ENCODE measurements at places on chromosomes 13 and 19.
A peak's percentile ranks its signal among the peaks of the same experiment; 100 is the strongest.

GRCh38 chr13:102907016-102907756, 61.4 kb downstream of the ERCC5 start:
- DNase-seq = no peak

DNA sequence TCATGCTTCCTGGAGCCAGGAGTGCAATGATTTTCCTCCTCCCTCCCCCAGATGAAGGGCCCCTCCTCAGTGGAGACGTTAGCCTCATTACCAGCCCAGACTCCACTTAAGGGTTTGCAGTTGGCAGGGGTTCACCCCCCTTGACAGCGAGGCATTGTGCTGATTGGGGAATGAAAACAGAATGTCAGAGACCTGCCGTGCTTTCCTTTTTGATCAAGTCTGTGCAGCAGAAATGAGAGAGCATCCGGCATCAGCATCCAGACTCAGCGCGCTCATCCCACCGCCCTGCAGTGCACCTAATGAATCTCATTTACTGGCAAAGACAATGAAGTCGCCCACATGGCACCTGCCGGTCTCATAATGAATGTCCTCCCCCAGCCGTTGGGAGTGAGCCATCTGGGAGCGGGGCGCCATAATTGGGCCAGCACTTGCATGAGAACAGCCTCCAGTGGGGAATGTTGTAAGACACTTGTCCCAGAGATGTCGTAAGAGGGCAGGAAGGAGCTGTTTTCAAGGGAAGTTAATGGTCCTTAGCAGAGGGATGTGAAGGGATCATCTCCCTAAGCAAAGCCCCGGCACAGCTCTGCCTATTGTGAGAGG, 98.3 kb upstream of the UQCRFS1 start:
- no peak for DNase-seq

- DNase-seq = no peak
Measured at GRCh38 chr19:43616306-43616705, 3.1 kb downstream of the ZNF428 start.

DNA sequence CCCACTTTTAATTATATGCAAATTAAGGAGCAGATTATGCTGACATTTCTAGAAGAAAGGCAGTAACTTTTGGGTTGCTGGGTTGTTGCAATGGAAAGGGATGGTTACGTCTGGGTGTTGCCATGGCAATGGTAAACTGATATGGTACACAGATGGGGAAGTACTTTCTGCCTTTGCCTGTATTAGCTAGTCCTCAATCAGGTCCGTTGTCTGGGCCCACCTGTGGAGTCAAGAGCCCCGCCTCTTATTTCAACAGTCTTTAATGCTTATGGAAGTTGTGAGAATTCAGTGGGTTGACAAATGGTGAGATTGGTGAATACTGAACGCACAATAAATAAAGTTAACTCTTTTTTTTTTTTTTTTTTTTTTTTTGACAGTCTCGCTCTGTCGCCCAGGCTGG, 30.6 kb upstream of the DPP9 start:
- no peak for DNase-seq

- peak; percentile 61 for DNase-seq
Measured at GRCh38 chr19:17718947-17719711, at the start of gene MAP1S. Gene MAP1S, plus strand, starts transcription at chr19:17719480. Its CDS starts 23 bp downstream, at chr19:17719503.

DNA sequence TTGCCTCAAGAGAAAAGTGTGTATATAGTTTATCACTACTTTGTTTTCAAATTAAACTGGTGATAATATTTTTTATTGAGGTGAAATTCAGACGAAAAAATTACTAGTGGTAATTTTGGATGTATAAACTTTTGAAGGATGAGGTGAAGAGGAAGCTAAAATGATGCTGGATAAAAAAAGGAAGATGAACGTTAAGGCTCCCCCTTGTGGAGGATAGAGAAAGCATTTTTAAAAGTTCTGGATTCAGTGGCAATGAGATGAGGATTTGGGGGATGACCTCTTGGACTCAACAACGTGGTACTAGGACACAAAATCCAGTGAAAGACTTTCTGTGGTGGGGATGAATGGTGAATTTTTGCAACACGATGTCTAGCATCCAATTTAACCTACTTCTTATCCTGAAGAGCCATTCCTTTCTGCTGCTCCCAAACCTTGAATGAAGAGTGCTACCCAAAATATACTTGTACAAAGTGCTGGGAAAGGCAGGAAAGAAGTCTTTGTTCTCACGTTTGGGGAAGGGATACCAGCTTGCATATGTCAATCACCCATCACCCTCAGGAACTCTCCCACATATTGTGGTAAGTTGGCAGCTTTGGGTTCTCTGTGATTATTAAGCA, 7.3 kb upstream of the SIGLEC5 start:
- DNase-seq = peak; percentile 75

GRCh38 chr19:50658441-50659317, 9.4 kb downstream of the C19orf81 start:
- peak; percentile 42 for DNase-seq

DNA sequence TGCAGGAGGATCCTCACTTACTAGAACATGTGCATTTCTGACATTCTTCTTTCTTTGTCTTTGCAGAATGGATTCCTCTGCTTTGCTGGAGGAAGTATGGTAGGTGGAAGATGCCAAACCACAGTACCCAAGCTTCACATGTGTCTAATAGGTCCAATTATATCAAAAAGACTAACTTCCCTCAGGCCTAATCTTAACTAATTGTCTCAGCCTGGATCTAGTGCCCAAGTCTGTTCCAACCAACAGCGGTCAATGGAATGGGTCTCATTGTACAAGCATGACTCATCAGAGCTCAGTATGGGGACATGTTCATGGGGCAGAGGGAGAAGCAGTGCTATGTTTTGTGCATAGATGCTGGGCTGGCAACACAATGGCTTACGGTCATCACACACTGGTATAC, 81.6 kb upstream of the CSNK1A1L start:
- DNase-seq = no peak

- no peak for DNase-seq
Measured at GRCh38 chr13:96284971-96285370, 195.1 kb downstream of the HS6ST3 start.

DNA sequence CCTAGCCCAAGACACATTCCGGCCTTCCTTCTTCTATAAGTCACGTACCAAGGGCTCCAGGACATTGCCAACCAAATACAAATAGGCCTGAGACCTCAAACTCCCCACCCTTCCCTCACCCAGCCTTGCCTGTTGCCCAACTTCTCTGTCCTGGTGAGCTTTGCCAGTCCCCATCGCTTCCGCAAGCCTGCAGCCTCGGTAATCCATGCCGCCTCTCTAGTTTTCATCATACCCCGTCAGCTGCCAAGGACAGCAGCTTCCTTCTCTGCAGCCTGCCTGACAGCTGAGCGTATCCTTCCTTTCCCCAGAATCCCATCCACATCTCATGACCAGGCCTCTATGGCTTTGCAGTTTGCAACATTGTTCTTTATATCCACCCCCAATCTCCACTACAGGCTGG, 36.6 kb upstream of the POMP start:
- peak; percentile 97 for DNase-seq

DNA sequence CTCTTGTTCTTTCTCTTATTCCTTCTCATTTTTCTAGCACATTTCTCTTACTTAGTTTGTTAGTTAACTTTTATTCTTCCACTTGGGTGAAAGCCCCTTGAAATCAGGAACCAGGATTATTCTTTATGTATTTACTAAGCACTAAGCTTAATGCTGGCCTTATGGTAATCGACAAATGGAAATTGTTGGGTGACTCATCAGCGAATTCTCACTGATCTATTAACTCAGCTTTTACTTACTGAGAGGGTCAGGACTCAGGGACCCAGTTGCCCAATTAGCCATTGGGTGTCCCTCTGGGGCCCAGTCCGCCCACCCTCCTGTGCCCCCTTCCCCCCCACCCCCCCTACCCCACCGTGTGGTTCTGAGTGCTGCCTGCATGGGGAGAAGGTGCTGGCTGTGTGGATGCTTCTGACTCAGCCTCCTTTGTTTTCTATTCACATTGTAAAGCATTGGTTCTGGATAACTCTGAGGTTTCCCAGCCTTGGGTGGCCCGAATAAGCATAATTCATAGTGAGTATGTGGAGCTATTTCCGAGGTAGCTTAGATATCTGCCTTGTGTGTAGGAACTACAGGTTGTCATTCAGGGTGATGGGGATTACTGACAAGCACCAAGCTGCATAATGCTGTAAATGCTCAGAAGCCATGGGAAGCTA, 240.9 kb downstream of the FGF9 start:
- DNase-seq = no peak

GRCh38 chr19:44851427-44851826, 5.3 kb downstream of the NECTIN2 start:
- no peak for DNase-seq

- no peak for DNase-seq
Measured at GRCh38 chr13:26855071-26855470, 94.5 kb upstream of the GPR12 start.

DNA sequence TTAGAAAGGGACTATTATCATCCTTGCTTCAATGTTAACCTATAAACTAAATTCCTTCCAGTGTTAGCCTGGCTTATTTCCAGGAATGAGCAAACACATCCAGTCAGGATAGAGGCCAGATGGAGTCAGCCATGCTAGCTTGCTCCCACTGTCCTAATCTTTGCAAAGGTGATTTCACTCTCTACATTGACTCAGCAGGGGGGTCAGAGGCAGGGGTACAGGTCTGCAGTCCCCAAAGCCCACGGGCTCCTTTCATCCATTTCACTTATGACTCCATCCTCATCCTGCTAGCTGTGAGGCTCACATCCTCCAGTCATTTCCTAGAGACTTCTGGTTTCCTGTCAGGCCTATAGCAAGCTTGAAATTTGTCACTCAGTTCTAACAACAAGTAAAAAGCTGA, 63.4 kb upstream of the CEACAM8 start:
- no peak for DNase-seq

GRCh38 chr13:29020314-29020713, 200.2 kb downstream of the MTUS2 start:
- no peak for DNase-seq

GRCh38 chr13:86579662-86580061, 780.4 kb upstream of the SLITRK6 start:
- no peak for DNase-seq

- DNase-seq = no peak
Measured at GRCh38 chr13:33817513-33817900, 442 bp upstream of the RFC3 start.

DNA sequence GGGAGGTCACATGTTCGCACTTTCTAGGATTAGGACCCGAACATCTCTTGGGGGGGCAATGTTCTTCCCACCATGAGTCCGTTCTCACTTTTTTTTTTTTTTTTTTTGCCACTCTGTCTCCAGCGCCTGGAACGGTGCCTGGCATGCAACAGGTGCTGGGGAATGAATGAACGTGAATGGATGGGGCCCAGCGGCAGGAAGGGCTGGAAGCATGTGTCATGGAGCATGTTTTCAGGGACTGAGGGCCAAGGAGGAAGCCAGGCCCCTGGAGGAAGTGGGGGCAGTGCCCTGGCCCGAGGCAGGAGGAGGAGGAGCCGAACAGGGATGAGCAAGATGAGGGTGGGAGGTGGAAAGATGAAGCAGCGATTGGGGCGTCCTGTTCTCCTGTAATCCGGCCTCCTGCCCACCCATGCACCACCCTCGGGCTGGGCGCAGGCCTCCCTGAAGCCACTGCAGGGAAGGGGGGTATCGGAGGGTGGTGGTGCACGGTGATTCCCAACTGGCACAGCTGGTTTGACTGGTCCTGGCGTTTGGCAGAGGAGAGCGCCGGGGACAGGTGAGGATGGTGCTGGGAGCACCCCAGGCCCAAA, 8.8 kb upstream of the SULT2B1 start:
- DNase-seq = peak; percentile 76

DNA sequence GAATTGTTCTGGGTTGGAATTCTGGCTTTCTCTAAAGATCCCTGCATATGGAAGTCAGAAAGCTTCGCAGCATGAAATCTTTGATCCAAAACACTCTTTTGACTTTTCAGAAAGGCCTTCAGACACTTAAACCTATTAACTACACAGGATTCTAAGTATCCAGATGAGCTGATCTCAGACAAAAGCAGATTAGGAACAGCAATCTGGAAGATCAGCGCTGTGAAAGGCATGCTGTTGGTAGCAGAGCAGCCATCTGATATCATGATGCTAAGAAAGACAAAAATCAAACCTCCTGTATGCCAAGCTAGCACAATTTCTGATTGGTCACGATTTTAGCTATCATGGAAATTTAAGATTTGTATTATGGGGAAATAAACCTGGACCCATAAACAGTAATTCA, 589.9 kb downstream of the GPC5 start:
- DNase-seq = no peak

DNA sequence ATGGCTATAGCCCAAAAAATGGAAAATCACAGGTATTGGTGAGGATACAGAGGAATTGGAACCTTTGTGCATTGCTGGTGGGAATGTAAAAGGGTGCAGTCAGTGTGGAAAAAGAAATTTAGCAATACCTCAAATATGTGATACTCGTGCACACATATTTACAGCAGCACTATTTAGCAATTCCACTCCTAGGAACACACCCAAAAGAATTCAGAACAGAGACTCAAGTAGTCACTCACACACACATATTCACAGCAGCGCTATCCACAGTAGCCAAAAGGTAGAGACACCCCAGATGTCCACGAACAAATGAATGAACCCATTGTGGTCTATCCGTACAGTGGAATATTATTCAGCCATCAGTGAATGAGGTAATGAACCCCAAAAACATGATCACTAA, 114.0 kb downstream of the COL4A2 start:
- DNase-seq = no peak

DNA sequence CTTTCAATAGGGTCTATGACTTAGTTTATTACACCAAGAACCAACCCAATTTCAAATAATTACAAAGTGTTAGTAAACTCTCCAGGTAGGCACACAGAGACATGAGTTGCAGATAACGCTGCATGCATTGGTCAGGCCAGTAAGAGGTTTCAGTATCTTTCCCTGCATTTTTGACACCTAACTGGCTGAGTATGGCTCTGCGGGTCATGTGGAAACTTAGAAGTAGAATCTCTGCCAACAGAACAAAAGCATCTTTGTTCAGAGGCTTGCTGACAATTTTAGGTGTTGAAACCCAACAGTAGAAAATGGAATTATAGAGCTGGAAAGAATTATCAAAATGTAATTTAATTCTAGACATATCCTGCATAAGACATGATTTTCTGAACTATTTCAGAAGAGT, 25.3 kb downstream of the HTR2A start:
- DNase-seq = no peak

DNA sequence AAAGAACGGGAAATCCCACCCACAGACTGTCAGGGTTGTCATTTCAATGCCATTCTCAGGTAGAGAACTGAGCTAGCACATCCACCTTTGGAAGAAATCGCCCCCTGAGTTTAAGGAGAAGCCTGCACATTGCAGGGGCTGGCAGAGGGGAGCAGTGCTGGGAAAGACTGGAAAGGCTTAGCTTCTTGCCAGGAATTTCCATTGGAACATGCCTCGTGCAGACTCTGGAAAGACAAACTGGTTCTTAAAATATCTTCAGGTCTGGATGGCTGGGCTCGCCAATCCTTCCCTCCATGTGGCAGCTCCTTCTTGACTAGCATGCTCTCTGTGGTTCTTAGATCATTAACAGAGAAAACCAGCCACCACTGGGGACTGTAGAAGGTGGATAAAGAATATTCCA, 414.1 kb downstream of the TSHZ3 start:
- no peak for DNase-seq

DNA sequence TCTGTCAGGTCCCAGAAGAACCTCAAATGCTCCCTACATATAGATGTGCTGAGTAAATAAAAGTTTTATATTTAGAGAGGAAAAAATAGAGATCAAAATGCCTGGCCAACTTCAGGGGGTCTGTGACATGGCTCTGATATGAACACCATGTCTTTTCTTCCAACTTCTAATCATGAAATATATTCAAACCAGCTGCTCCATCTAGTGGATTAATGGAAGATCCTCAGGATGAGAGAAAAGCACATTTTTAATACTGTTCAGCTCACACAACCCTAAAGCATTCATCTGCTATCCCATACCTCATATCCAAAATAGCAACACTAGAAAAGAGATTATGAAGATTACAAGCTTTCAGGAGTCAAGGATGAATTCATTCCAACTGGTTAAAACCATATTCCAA, 56.0 kb upstream of the DOCK9 start:
- DNase-seq = peak; percentile 43
